ENCODE measurements at places on chromosomes 12 and 14.

DNA sequence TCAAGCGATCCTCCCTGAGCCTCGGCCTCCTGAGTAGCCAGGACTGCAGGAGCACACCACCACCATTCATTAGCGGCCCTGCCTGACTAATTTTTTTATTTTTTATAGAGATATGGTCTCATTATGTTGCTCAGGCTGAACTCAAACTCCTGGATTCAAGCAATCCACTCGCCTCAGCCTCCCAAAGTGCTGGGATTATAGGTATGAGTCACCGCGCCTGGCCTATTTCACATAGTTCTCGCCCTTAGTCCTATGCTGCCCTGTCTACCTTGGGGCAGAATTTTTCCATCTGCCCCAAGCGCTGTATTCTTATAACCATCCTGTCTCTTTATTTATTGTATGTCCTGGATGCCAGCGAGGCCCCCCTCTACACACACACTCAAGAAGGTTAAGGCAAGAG is 50.9 kb upstream of the BCL2L14 start:
- DNase-seq, result no peak

DNA sequence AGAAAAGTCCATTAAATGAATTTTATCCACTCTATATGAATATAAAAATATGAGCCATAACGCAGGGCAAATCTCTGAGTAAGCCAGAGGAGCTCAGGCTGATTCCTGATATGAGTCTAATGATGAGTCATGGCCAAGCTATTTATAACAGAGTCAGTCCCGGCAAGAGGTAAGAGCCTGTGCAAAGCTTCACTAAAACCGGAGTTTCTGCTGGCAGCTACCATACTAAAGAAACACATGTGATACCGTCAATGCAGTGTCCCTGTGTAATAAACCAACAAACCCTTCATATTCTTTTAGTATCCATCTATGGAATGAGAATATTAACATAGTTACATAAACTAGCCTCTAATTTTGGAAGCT is 319.4 kb downstream of the KCNC2 start:
- DNase-seq, result no peak

DNA sequence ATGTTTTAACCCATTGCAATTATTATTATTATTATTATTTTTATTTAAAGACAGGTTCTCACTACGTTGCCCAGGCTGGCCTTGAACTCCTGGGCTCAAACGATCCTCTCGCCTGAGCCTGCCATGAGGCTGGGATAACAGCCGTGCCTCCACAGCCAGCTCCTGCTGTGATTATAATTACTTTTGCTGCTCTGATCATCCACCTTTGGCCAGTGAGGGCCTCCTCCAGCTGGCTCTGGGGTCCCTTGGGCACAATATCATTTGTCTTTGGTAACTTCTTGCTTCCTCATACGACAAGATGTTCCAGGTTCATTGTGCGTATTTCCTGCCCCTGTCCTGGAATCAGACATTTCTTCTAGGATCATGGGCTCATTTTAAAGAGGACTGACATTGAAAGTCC is 28.4 kb downstream of the LRTM2 start:
- DNase-seq, result no peak

- no peak for DNase-seq
Measured at GRCh38 chr12:96994900-96995299, 87.8 kb downstream of the NEDD1 start.

DNA sequence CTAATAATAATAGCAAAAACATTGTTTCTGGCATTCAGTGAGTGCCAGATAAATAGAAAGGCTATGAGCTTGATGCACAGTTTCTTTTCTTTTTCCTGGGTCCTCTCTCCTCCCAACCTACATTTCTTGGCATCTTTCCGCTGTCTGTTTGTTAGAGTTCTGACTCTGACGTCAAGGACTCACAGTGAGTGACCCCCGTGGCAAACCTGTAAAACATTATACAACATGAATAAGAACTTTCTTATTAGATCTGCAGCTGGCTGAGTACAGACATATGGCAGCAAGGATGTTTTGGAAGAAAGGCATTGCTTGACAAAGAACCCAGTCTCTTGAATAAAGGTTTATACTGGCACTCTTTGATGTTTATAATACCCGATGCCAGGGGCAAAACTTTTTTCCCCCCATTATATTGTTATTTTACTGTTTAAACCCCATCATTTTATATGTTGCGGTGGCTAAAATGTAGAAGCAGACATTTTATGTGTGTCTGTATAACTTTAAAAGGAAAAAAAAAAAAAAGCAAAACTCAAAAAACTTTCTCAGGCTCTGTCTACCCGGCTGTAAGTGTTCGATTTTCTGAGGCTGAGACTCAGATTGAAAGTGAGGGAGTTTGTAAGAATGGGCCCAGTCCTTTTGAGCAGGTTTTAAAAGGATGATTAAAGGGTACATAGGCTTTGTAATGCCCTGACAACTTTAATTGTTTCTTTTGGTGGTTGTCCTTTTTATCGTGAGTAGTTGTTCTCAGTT is 159.3 kb downstream of the PDE3A start:
- DNase-seq, result no peak
